ENCODE measurements at places on chromosomes 6 and 20.

DNA sequence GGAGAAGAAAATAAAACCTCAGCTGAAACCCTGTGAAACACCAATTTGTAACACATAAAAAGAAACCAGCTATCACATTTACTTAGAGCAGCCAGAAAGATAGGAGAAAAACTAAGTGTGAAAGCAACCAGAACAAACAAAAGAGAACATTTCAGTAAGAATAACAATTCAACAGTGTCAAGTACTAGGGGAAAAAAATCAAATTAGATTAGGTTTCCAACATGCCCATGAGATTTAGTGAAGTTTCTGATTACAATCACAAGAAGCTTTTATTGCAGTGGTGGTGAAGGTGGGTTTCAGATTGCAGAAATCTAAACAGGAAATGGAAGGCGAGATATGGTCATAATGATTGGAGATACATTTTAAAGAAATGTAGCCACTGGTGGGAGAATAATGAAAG lies 22.1 kb upstream of the TRDN start:
- no peak for DNase-seq

- DNase-seq = no peak
Observed at GRCh38 chr6:40928763-40929162, 110.3 kb downstream of the UNC5CL start.

DNA sequence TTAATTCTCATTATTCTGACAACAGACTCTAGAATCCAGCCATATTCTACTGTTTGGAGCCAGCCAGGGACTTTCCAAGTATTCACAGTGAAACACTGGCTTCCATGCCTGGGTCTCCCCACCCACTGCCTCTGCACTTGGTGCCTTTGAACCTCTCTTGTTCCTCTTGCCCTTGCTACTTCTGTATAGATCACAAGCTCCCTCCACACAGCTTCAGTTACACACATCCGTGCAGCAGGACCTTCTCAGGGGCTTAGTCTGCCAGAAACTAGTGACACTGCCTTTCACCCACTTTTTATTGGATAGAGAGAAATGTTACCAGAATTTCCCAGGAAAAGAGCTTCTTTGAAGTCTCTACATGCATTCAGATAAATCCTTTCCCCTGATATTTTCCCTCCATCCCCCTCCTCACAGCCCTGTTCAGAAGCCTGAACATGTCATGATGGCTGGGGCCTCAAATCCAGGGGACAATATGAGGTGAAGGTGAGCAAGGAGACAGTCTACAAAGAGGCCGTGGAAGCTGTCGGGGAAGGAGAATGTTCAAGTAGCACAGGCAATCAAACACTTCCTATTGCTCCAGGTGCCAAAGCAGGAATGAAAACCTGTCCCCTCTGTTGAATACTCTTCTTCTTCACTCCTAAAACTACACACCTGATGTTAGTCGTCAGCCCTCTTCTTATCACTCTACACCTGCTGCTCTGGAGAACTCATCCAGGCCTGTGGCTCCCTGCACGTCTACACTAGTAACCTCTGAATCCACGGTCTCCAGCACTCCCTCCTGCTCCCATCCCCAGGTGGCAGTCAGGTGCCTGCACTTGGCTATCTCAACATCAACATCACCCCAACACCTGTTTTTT lies 20.2 kb upstream of the HLA-DOA start:
- DNase-seq = no peak

DNA sequence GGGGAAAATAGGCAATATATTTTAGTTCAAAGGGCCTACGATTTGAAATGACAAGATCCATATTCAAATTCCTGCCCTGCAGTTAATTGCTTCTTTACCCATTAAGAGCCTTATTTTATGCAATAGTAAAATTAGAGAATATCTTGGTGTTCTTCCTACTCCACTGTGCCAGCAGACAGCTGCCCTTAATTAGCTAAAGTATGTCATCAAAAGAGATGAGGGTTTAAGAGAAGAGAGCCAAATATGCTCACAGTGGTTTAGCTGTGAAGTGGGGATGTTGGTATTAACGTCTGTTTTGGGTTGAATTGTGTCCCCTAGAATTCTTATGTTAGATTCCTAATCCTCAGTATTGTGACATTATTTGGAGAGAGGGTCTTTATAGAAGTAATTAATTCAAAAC lies 148.1 kb downstream of the MOXD1 start:
- no peak for DNase-seq

DNA sequence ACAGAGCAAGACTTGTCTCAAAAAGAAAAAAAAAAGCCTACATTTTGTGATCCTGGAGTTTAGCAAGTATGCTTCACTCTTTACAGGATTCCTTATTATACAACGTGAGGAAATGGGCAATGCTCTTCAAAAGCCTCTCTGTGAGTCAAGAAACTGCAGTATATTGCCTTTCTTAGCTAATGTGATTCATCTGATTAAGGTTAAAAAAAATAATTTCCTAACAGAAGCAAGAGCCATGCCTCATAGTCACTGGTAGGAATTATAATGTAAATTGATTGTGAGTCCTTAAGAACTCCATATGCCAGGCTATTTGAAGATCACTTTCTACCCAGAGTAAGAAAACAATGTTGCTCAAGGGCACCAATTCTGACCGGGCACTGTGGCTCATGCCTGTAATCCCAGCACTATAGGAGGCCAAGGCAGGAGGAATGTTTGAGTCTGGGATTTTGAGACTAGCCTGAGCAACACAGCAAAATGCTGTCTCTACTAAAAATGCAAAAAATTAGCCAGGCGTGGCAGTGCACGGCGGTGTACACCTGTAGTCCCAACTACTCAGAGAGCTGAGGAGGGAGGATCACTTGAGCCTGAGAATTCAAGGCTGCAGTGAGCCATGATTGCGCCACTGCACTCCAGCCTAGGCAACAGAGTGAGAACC lies 43.3 kb downstream of the SLC26A8 start:
- no peak for DNase-seq

DNA sequence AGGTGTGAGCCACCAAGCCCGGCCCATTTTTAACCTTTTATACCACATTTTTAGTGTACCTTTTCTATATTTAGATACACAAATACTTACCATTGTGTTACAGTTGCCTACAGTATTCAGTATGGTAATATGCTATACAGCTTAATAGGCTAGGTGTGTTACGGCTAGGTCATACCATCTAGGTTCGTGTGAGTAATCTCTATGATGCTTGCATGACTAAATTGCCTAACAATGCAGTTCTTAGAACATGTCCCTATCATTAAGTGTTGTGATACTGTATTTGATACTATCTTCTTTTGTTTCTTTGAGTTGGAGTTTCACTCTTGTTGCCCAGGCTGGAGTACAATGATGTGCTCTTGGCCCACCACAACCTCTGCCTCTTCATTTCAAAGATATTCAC lies 387.7 kb upstream of the SASH1 start:
- no peak for DNase-seq

- DNase-seq = no peak
Observed at GRCh38 chr20:53175135-53175780, 203.1 kb downstream of the TSHZ2 start.
